Endothelial cell of coronary artery (primary cell): ENCODE measurements at places on chromosomes 2 and 18. TPM values are rescaled to one million over a fixed set of nuclear protein-coding genes. Genes with fewer than 3 reads are reported as not detected.

Gene ARHGAP28
- 0.28 and 8.3 TPM in 2 replicates for total RNA-seq

Gene NOSTRIN
- total RNA-seq = 0.36 TPM in 1 of 2 replicates, not detected in the other

Gene NOL4
- under 0.01 TPM in 1 of 2 replicates, not detected in the other for total RNA-seq

Gene VAPA
- total RNA-seq = 203 and 225 TPM in 2 replicates

Gene COL4A3
- total RNA-seq = 0.19 TPM in 1 of 2 replicates, not detected in the other

Gene C2orf78
- total RNA-seq = not detected in 2 replicates

Gene SLC40A1
- 6.3 and 11.5 TPM in 2 replicates for total RNA-seq
